ENCODE measurements at places on chromosomes 6 and 20.

- peak; percentile 66 for DNase-seq
Observed at GRCh38 chr6:152952866-152953509, 29.9 kb downstream of the FBXO5 start.

GRCh38 chr6:132607544-132608233 is 16.4 kb downstream of the TAAR2 start:
- no peak for DNase-seq

- no peak for DNase-seq
Observed at GRCh38 chr6:166437661-166438060, 54.9 kb upstream of the MPC1 start.

DNA sequence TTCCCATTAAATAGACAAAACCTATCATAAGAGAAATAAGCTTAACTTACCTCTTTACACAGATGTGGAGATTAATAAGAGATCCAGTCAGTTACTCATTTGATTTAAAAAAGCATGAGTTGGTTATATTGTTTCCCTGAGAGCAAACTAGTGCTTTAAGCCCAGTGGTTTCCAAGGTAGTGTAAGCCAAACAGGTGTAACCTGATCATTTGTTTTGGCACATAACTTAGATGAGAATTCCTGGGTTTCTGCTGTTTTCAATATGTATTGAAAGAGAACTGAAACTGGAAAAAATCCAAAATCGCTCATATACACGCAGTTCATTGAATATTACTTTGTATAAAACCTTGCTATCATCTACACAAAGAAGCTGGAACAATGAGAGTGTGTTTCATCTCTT is 30.5 kb upstream of the SMIM8 start:
- DNase-seq, result no peak

GRCh38 chr6:41359617-41360313 is 24.4 kb downstream of the NCR2 start:
- no peak for DNase-seq

DNA sequence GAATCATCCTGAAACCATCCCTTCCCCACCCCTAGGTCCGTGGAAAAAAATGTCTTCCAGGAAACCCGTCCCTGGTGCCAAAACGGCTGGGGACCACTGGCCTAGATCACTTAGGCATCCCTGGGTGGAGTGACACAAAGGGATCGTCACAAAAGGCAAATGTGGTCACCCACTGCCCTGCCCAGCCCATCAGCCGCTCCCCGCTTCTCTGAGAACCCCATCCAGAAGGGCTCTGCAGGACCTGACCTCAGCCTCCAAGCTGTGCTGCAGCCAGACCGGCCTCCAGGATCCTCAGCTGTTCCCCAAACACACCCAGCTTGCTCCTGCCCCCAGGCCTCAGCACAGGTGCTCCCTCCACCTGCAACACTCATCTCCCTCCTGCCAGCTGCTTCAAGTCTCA is 61.6 kb downstream of the PREX1 start:
- DNase-seq, result no peak

- no peak for DNase-seq
Observed at GRCh38 chr20:53876956-53877355, 193.4 kb downstream of the BCAS1 start.

- DNase-seq, result no peak
Observed at GRCh38 chr6:156949376-156949775, 172.2 kb downstream of the ARID1B start.

DNA sequence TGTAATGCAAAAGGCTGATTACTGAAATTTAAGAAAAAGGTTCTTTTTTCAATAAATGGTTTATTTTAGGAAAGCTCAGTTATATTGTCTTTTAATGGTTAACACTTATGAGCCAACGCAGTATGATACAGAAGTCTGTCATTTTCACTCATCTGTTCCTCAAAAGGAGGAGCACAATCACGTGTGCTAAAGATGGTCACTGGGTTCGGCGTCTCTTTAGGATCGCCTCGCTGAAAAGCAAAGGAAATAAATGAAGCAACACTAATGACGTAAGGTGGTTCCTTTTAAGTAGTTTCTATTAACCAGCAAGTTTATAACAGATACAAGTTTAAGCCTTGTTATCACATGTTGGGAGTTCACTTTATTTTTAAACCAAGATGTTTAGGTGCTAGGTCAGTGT is 125.7 kb downstream of the MAP3K4 start:
- peak; percentile 54 for DNase-seq

DNA sequence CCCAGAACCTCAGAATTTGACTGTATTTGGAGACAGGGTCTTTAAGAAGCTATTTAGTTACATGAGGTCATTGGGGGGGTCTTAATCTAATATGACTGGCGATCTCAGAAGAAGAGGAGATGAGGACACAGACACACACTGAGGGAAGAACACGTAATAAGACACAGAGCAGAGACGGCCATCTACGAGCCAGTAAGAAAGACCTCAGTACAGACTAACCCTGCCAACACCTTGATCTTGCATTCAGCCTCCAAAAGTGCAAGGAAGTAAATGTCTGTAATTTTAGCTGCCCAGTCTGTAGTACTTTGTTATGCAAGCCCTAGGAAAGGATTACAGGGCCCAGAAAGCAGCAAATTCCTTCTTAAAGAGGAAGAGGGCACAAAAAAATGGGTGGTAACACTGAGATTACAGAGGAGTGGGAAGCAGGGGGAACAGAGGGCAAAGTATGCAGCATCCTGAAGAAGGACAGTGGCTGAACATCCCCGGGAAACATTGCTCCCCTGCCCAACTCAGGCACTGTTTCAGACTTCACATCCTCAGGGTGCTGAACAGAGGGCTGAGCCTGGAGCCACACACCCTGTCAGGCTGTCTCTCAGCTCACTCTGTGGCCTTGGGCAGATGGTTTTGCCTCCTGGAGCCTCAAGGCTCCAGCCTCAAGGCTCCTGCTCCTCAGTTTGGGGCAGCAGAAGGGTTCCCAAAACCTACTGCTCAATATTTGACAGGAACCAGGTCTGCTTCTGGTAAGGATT is 27.9 kb upstream of the SIRPG start:
- no peak for DNase-seq

GRCh38 chr6:54632984-54633565 is 213.5 kb upstream of the FAM83B start:
- no peak for DNase-seq

DNA sequence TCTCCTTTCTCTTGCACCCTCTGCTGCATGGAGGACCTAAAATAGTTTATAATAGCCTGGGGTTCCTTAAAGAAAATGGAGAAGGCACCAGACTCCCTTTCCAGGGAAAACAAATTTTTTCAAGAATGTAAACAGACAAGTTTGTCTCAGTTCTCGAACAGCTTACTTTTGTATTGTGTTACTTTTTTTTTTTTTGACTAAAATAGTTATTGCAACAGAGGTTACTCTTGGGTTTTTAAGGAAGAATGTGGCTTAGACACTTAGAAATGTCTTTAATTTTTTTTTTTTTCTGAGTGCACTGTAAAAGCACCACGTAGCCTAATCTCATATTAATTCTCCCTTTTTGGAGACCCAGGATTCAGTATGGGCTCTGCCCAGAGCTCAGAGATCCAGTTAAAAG is 148.7 kb upstream of the CARMIL1 start:
- no peak for DNase-seq

DNA sequence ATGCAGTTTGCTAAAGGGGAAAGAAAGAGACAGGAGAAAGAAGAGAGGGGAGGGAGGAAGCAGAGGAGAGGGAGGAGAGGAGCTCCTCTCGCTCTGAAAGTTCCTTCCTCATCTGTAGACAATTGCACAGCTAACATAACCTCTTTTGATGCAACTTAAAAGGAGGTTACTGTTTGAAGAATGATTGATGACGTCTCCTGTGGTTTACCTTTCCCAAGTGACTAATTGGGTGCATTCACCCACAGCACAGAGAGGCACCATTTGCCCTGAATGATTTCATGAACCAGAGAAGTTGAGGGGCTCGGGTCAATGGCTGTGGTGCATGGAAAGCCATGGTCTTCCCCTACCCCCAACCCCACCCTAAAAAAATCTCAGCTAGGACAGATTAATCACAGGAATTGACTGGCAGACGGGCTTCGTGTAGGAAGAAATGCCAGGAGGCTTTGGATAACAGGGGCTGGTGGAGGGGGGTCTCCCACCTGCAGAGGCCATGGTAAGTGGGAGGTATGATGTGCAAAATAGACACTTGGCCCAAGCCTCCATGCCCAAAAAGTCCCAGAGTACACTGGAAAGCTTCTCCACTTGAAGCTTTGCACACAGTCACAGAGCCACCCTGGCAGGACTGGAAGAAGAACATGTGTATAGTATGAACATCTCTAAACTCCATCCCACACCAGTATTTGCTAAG is 213.7 kb downstream of the ANKRD60 start:
- DNase-seq, result no peak

- no peak for DNase-seq
Observed at GRCh38 chr6:112027942-112028674, 25.8 kb upstream of the CCN6 start.

DNA sequence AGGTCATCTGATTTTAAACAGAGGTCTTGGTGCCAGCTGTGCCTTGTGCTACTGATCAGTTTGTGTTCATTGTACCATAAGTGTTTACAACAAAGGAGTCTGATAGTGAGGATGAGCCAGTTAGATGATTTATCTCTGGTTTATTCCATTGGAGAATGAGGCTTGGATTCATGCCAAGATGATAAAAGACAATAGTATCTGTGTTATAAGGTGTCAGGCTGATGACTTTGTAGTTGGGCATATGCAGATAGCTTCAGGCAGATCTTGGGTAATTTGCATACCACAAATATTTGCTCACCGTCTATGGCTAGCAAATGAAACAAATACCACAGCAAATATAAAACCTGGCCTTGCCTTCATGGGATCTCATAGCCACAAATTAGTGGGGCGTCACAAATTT is 43.3 kb upstream of the PHACTR2 start:
- DNase-seq, result no peak

DNA sequence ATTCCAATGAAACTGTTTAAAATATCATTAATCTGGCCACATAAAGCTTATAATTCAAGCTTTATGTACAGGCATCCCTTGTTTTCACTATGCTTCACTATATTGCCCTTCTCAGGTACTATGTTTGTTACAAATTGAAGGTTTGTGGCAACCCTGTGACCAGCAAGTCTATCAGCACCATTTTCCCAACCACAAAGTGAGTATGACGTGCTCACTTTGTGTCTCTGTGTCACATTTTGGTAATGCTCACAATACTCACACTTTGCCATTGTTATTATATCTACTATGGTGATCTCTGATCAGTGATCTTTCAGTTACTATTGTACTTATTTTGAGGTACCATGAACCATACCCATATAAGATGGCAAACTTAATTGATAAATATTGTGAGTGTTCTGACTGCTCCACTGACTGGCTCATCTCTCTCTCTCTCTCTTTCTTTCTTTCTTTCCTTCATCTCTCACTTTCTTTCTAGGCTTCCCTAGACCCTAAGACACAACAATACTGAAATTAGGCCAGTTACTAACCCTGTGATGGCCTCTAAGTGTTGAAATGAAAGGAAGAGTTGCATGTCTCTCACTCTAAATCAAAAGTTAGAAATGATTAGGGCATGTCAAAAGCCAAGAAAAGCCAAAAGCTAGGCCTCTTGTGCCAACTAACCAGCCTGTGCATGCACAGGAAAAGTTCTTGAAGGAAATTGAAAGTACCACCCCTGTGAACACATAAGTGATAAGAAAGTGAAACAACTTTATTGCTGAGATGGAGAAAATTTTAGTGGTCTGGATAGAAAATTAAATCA is 227.9 kb downstream of the BCAS1 start:
- DNase-seq, result no peak

GRCh38 chr20:58889798-58890517 is 37.4 kb downstream of the GNAS start:
- DNase-seq, result no peak

- no peak for DNase-seq
Observed at GRCh38 chr20:63106765-63107448, 100.1 kb upstream of the BHLHE23 start.

DNA sequence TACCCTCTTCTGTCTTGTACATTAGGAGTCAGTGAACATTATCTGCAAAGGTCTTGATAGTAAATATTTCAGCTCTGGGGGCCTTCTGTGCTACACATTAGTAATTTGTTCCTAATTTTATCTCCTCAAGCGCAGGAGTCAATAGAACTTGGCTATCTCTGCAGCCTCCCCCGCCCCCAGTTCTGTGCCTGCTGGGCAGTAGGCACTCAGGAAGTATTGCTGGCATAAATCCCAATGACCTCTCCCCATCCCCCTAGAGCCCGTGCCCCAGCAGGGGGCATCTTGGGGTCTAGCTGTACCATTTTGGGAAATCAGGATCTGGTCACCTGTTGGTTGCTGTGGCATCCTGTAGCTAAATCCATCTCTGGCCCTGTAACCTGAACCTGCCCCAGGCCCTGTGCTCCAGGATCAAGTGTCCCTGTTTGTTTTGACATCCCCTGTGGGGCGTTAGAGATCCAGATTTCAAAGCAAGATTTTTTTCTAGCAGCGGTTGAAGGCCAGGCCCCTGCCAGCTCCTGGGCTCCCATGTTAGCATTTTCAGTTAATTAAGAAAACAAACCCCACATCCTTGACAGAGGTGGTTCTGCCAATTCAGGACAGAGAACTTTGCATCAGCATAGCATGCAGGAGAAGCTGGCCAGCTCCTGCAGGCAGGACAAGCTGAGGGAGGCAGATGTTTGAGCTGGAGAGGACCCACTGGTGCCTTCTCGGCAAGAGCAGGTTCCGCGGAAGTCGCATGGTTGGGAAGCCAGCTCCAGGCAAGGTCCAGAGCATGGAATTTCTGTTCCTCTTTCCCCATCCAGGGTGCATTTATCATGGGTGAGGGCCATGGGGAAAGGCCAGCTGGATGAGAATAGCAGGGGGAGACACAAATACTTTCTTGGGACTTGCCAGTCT is 32.1 kb downstream of the DAAM2 start:
- DNase-seq, result no peak
